ENCODE measurements at places on chromosomes 3 and 15. TPM values are rescaled to one million over a fixed set of nuclear protein-coding genes. Genes with fewer than 3 reads are reported as not detected.

DNA sequence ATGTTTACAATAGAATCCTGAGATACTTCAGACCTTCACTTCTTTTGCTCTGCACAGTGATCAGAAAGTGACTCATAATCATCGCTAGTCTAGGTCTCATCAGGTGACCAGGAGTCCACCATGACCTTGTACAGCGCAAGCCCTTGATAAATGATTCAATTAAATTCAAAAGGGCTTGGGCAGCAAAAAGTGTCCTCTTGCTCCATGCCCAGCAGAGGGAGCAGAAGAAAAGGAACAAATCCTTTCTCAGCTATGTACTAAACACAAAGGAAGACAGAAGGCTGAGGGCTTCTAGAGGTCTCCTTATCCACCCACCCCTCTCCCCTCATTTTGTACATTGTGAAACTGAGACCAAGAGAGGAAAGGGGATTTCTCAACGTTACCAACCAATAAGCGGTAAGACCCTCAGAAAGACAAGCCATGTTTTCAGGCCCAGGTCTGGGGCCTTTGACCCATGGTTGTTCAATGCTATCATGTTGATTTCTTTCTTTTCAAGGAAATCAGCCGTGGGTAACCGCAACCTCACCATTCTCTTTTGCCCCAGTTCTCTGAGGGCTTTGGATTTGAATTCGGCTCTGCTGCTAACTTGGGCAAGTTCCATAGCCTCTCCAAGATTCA, 74.8 kb downstream of the AQP9 start:
- peak; percentile 54 for DNase-seq

DNA sequence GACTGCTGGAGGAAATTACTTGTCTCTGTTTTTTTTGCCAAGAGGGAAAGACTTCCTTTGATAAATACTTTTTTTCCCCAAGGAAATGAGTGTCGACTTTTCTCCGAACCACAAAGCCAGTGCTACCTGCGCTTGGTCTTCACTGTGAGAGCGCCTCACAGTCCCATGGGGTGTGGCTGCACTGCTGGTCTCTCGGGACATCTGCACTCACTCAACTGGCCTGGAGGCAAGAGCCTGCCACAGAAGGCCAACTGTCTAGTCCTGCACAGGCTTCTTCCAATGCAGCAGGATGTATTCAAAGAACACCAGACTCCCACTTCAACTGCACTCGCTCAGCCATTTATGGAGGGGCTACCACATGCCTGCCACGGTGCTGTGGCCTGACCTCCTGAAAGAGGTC, 40.6 kb upstream of the CGNL1 start:
- DNase-seq, result no peak

DNA sequence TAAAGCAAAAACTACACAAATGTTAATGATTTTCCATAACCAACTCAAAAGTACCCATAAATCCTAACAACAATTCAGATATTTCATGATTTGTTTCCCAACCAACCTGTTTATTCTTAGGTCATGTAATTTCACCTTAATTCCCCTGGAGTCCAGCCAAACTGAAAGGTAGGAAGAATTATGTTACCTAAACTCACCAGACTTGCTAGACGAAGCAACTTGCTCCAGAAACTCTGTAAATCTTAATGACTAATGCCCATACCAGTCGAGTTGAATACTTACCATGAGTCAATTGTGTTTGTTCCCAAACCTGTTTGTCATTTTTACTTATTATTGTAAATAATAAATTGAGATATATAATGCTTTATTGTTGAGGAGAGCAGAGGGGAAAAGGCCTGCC, 1030.0 kb downstream of the TBL1XR1 start:
- no peak for DNase-seq

GRCh38 chr3:43256714-43257461, 29.5 kb upstream of the SNRK start:
- no peak for DNase-seq

DNA sequence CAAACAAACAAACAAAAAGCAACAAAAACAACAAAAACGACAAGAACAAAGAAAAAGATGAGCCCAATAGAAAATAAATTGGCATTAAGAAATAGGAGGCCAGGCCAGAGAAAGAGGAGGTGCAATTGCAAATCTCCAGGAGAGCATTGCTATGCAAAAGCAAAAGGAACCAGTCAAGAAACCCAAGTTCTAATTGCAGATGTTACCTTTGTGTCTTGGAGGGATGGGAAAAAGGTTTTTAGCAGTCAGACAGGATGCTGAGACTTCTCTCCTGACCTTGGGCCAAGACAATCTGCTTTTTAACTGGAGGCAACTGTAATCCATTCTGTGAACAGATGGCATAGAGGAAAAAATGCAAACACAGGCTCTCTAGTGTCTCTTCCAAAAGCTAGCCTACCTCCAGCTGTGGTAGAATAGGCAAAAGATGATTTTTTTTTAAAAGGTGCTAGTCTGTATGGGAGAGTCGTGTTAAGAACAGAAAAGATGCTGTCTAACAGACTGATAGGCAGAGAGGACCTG, 56.4 kb downstream of the LSAMP start:
- DNase-seq, result peak; percentile 28

- DNase-seq, result no peak
These were observed 47.0 kb upstream of the LRRFIP2 start for GRCh38 chr3:37221407-37221806.

- DNase-seq, result no peak
These were observed 94.8 kb downstream of the ATP8B4 start for GRCh38 chr15:50024281-50024680.

- DNase-seq, result no peak
These were observed 111.4 kb downstream of the PGPEP1L start for GRCh38 chr15:98896002-98896721.

DNA sequence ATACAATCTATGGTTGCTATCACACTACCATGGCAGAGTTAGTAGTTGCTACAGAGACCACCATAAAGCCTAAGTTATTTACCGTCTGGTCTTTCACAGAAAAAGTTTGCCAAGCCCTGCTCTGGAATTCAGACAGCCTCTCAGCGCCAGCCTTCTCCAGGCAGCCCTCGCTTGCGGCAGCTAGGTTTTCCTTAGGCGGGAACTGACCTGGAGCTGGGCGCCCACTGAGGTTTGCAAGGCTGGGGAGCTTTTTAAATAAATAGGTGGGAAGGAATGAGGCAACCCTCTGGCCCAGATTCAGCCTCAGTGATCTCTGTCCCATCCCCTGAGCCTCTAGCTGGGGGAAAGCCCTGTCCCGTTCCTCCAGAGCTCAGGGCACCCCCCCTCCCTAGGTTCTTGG, 1.2 kb downstream of the CTSH start:
- DNase-seq, result peak; percentile 23

GRCh38 chr3:55505776-55506175, 18.7 kb upstream of the WNT5A start:
- no peak for DNase-seq

- DNase-seq, result no peak
These were observed 122.0 kb upstream of the SLC7A14 start for GRCh38 chr3:170707899-170708298.

- no peak for DNase-seq
These were observed 202.0 kb upstream of the IL12A start for GRCh38 chr3:159786489-159787177.

DNA sequence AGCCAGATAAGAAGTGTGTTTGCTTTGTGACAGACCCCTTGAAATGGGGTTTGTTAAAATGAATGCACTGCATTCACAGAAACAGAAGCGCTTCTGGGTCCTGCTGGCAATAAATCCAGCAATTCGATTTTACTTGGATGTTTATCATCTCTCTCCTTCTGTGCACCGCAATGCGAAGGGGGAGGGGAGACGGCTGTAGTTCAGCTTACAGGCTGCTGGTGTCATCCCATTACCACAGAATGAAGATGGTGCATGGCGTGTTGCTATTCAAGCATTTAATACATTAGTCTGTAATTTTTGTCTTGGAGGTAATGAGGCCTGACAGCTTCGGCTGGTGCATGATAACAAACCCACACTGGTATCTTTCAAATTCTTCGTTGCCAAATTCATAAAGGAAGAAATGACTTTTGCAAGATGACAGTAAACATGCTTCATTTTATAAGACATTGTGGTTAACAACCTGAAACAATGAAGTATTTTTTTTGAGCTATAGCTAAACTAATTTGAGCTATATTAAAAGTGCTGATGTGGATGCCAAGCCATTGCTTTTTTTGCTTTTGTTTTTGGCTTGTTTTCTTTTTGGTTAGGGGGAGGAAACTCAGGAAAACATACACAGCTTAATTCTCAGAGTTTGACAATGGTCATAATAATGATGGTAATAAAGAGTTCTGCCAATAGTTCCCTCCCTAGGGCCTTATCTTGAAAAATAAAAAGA, 418.3 kb downstream of the OTOL1 start:
- peak; percentile 71 for DNase-seq

DNA sequence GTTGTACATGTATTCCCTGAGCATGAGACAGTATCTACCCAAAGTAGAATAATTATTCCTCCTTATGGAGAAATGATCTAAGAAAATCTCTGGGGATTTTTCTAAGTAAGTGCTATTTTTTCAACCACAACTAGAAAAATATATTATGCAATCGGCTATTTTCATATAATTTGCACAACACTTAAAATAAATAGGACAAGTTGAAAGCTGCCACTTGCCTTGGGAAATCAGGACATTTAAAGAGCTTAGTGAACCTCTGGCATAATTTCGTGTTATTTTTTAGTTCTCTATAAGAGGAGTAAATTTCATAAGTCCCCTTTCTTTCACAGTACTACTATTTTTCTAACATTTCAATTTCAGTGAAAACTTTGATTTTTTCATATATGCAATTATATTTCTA, 672.1 kb downstream of the OTOL1 start:
- DNase-seq, result no peak

- peak; percentile 90 for DNase-seq
These were observed 81.9 kb upstream of the PTX3 start for GRCh38 chr3:157354722-157355121.

- no peak for DNase-seq
These were observed 115.7 kb downstream of the PDZRN3 start for GRCh38 chr3:73509066-73509465.

DNA sequence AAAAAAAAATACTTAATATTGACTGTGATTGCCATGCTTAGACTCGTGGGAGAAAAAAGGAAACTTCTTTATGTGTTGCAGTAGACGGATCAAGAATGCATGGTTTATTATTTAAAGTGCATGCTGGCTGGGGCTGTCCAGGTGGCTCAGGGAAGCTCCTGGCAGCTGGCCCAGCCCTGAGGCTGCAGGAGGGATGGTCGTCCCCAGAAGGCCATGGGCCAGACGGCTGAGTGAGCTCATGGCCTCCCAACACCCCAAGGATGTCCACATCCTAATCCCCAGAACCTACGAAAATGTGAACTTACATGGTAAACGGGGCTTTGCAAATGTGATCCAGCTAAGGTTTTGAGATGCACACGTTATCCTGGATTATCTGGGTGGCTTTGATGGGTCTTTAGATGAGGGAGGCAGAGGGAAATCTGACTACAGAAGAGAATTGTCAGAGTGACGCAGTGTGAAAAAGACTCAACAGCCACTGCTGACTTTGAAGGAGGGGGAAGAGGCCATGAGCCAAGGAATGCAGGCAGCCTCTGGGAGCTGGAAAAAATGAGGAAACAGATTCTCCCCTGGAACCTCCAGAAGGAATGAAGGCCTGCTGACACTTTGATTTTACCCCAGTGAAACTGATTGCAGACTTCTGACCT, 29.8 kb downstream of the ADAMTS17 start:
- no peak for DNase-seq

- no peak for DNase-seq
These were observed 10.0 kb downstream of the PHC3 start for GRCh38 chr3:170171563-170171962.

- no peak for DNase-seq
These were observed 10.5 kb downstream of the DLEC1 start for GRCh38 chr3:38049358-38050126.

DNA sequence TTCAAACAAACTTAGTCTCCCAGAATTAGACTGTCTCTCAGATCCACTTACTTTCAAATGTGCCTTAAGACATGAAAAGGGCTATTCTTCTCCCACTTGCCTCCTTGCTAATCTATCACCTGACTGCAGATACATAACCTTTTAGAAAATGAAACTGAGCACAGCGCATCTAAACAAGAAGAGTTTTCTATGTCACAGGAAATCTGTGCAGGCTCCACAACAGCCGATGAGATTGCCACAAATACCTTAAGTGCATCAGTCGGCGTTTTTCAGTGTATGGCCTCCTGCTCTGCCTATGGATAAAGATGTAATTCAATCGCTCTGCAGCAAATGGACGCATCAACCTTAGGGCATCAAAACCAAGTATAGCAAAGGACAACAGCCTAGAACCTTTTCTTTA, 544.2 kb downstream of the FOXP1 start:
- DNase-seq, result no peak

- peak; percentile 66 for DNase-seq
These were observed 56.2 kb downstream of the CEMIP start for GRCh38 chr15:80835336-80835735.

DNA sequence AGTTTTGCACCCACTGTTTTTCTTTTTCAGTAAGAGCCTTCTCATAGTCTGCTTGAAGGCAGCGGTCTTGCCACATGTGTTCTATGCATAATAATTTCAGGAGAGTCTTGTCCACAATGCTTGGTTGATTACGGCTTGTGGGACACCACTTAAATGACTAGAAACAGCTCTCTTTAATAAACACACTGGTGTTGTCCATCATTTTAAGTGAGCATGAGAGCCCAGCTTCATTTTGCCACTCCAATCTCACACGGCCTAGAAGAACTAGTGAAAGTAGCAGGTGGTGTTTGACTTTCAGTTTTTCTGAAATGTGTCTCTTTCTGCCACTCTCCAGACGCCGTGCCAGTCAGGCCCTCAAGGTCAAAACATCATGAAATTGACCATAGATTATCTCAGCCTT, 292.1 kb downstream of the LPP start:
- DNase-seq, result no peak

GRCh38 chr3:176896640-176897039, 300.6 kb downstream of the TBL1XR1 start:
- no peak for DNase-seq

Gene KBTBD13
- total RNA-seq, result not detected

Gene BCL2A1
- not detected for total RNA-seq

Gene TGM4
- total RNA-seq, result not detected

Gene SIDT1
- 0.10 TPM for total RNA-seq

Gene SLC6A20
- total RNA-seq, result 0.14 TPM

Gene RPL32
- total RNA-seq, result 772 TPM

Gene NDUFB4
- total RNA-seq, result 149 TPM

Gene ZMYND10
- 0.31 TPM for total RNA-seq

Gene ARNT2
- total RNA-seq, result 11.6 TPM

Gene SEC11A
- total RNA-seq, result 208 TPM

Gene MAPK6
- 92.3 TPM for total RNA-seq

Gene RPL29
- 1,341 TPM for total RNA-seq

Gene ATP13A4
- not detected for total RNA-seq
